Ovary (tissue), 10 donors: ENCODE measurements at places on chromosomes 7 and 10.

DNA sequence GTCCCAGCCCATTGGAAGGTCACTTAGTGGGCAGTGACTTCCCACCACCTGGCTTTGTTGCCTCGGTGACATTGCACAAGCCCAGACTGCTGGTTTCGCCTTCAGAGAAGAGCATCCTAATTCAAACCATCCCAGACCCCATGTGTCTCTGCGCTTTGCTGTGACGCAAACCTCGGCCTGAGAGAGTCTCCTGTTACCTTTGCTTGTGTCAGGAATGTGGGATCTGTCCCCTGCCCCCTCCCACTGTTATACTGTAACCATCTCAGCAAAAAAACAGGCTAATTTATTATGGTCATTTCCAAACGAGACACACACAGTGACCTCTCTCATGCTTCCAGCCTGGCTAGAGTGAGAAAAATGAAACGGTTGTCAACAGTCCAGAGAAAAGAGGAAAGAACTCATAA lies 25.0 kb upstream of the AQP1 start:
- DNase-seq = no peak

DNA sequence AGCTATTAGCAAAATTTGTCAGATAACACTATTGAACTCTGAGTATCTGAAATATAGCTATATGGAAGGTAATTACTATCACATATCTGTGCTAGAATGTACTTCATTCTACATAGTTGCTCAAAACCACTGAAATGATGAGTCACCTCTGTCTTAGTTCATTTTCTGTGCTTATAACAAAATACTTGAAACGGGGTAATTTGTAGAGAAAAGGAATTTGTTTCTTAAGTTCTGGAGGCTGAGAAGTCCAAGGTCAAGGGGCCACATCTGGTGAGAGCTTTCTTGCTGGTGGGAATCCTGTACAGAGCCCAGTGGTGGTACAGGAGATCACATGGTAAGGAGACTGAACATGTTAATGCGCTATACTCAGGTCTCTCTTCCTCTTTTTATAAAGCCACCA lies 41.9 kb upstream of the TNKS2 start:
- no peak for DNase-seq

DNA sequence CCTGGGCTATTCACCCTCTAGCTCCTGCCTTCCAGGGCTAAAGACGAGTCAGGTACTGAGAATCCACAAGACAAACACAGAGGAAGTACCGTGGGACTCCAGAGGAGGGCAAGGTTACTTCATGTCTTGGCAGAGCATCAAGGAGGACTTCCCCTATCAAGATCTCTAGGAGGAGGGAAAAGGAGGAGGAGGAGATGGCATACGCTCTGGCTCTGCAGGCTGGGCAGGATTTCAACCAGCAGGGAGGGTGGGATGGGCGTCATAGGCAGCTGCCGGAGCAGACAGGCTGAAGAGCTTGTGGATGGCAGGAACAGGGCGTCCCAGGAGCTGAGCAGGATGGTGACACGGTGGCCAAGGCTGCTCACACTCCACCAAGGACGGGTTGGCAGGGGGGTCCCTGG lies 21.3 kb downstream of the MDH2 start:
- DNase-seq = peak; percentile 48

- DNase-seq = no peak
Measured at GRCh38 chr10:112510384-112510783, 63.4 kb downstream of the VTI1A start.

DNA sequence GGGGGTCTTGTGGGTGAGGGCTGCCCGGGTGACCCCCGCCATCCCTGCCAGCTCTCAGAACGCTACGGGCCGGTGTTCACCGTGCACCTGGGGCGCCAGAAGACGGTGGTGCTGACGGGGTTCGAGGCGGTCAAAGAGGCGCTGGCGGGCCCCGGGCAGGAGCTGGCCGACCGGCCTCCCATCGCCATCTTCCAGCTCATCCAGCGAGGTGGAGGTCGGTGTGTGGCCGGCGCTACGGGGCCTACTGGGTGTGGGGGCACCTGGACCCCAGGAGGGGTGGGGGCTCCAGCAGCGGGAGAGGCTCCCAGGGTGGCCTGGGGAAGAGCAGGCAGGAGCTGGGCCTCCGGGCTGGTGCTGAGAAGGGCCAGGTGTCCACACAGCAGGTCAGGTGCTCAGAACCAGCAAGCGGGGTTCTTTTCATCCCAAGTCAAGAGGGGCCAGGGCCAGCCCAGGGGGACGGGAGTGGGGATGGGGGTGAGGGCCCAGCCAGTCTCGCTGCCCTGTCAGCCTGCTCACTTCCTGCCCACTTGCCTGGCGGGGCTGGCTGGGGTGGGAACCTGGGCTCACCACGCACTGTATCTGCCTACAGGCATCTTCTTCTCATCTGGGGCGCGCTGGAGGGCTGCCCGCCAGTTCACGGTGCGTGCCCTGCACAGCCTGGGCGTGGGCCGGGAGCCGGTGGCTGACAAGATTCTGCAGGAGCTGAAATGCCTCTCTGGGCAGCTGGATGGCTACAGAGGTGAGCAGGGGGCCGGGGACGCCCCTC lies 1.6 kb downstream of the CYP2W1 start:
- no peak for DNase-seq

DNA sequence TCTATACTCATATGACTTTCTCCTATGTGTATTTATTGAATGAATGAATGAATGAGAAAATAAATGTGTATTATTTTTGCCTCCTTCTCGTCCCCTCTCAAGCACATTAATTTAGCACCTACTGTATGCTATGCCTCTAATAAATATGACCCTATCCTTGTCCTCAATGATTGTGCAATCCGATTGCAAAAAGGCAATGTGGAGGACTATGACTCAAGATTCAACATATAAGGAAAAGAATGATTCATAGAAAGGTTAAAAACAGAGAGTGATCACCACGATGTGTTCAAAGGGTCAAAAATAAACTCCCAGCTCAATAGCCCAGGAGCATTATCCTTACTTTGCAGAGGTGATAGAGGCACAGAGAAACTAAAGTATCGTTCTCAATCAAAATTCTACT lies 322.8 kb upstream of the SORCS1 start:
- DNase-seq = no peak

- DNase-seq = no peak
Measured at GRCh38 chr10:52121688-52122087, 192.4 kb upstream of the DKK1 start.

DNA sequence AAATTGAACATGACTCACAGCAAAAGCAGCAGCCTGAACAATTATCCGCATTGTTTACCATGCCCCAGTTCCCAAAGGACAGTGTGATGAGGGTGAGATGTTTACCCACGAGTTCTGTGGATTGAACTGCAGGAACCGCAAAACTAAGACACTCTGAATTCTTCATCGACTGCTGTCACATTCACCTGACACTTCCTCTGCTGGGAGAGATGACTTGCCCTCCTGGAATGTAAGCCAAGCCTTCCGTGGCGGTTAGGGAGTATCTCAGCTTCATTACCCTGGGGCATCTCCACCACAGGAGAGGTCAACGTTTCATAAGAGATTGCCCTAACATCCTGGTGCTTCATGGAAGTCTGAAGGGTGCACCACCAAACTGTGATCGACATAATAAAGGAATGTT lies 374.6 kb upstream of the ADARB2 start:
- DNase-seq = no peak

GRCh38 chr10:132711613-132712121 lies 74.3 kb downstream of the NKX6-2 start:
- DNase-seq = peak; percentile 8

DNA sequence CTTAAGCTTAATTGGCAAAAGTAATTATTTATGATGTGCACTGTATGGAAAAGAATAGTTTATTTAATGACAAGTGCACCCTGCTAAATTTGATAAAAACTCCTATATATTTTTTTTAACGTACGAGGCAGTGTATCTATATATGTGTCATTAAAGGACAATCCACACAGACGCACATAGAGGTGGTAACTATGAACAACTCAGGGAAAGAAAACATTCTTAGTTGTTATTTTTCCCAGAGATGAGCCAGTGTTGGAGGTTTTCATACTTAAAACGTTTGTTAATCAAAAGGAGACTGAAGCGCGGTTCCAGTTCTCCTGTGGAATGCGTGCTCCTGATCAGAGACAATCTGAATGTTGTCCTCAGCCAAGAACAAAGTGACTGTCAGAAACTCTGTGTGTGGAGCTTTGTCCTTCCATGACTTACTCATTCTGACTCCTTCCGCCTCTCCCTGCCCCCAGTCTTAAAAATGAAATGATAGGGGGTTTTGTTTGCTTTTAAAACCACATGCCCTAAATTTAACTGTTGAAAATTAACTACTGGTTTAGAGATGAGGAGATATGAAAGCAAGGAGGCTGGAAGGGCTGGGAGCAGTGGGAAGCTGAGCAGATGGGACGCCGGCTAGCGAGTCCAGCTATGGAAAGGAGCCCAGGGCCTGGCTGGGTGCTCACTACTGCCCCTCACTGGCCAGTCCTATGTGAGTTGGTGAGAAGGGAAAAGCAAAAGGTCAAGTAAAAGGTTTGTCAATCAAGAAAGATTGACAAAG lies 99.6 kb downstream of the SVIL start:
- DNase-seq = peak; percentile 39

DNA sequence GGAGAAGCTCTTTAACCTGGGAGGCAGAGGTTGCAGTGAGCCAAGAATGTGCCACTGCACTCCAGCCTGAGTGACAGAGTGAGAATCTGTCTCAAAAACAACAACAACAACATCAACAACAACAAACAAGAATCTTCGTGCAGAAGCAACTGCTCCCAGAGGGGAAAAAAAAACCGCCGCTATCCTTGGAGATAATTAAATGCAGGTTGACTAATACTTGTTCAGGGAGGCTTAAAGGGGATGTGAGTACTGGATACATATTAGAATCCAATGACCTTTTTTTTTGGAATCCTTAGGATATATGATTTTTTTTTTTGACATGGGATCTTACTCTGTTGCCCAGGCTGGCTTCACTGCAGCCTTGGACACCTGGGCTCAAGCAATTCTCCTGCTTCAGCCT lies 89.6 kb upstream of the FAM171A1 start:
- DNase-seq = no peak

- peak; percentile 53 for DNase-seq
Measured at GRCh38 chr7:40717242-40717641, 582.4 kb downstream of the SUGCT start.

DNA sequence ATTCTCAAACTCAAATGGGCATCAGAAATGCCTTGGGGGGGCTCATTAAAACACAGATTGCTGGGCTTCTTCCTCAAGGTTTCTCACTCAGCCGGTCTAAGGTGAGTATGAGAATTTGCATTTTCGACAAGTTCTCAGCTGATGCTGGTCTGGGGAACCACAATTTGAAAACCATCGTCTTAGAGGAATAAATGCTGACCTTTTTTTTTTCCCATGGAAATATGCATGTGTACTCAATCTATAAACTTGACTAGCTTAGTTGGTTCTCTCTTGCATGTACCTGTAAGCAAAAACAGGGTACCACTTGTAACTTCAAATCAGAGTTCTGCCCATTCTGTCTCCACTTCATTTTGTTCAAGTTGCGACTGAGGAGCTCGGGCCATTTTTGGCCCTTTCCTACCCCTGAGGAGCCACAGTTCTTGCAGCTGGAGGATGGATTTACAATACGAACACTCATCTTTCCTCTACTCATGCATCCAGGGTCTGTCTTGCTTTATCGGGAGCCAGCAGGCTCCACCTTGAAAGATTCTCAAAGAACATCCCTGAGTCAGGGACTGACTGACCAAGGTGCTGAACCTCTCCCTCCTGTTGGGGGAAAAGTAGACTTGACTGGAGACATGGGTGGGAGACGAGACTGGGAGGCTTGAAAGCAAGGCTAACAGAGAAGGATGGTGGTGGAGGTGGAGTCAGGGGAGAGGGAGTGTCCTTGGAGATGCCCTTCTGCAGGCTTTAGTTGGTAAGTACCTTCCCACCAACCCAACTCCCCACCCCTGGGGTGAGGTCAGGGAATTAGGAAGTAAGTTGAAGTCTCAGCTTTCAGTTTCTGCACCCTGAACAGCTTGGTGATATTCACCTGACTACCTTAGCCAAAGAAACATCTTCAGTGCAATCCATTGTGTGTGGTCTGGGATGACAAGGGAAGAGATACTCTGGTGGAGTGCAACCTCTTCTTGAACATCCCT lies 3.7 kb upstream of the MAPK8 start:
- DNase-seq = no peak

DNA sequence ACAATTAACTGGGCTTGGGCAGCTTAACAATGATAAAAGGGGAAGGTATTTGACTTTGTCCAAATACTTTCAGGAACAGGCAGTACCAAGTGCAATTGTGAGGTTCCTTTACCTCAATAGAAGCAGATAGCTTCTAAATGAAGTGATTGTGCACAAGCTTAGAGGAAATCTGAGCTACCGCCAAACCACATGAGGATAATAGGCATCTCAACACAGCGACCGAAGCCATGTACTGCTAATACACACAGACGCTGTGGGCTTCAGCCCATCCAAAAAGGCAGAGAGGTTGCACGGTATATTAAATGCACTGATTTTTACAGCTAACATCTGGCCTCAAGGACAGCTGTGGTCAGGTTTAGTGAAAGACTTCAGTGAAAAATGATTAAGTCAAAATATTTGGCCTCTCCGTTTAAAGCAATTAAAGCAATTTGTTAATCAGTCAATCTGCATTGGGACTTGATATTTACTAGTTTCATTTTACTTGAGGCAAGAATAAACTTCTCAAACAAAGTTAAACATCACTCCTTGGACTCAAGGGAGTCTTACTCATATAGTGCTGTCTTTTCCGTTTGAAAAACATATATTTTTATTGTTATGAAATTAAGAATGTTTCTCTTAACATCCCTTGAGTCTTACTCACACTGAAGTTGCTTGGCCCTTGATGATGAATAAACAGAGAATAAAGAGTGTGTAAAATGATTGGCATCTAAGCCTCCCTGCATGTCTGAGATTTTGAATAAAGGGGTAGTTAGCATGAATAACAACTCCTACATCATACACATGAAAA lies 306.3 kb downstream of the C7orf25 start:
- DNase-seq = no peak

GRCh38 chr7:117472335-117472734 lies 7.5 kb upstream of the CFTR start:
- DNase-seq = no peak

GRCh38 chr7:151520419-151521261 lies 945 bp upstream of the RHEB start:
- DNase-seq = peak; percentile 54

GRCh38 chr10:108358912-108359311 lies 1194.4 kb upstream of the SORCS1 start:
- no peak for DNase-seq

DNA sequence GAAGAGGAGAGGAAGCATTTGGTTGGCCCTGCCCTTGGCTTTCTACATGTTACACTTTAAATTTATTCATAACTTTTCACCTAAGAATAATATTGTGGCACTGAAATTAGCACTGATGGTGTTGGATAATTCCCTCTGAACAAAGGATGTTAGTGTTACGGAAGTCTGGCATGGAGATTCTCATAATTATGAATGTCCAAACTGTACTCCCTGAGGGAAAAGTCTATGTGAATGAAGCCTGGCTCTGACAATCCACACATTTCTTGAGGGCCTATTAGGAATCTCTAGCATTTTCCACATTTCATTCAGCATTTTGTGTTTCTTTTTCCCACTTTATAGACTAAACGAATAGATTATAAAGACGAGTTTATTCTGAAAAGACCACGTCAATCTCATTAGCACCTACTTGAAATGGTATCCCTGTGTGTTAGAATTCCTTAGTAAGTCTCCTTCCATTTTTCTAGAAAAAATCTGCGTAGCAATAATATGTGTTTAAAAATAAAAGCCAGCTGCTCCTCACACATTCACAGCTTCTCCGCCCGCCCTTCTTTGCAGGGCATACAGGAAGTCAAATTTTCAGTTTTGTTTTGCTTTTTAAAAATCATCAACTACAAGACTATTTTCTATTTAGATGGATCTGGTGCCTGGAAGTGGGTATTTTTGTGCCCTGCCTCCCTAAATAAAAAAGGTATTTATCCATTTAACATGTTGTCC lies 131.8 kb upstream of the PALS2 start:
- no peak for DNase-seq
